ENCODE measurements at places on chromosomes 5 and 9.

DNA sequence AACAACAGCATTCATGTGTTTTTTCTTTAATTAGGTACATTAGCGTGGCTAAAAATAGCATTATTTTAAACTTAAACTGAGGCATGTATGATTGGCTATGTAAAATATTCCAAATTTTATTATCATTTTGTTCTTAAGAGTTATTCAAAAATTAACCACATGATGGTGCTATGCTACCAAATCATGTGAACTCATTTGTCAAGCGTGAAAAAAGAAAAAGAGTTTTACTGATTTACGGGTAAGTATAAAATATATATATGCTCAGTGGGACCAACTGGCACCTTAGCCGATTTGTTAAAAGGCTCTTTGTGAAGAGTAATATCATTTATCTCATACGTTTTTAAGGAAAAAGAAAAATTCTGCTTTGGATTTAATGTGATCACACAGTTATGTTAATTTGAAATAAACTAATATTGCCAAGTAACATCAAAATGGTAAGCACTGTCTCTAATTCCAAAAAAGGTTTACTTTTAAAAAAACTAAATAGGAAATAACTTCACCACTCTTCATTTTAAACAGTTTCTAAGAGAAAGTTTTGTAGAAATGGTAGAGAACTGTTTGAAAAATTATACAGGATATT is 1042.3 kb downstream of the CDH12 start:
- DNase-seq = no peak

DNA sequence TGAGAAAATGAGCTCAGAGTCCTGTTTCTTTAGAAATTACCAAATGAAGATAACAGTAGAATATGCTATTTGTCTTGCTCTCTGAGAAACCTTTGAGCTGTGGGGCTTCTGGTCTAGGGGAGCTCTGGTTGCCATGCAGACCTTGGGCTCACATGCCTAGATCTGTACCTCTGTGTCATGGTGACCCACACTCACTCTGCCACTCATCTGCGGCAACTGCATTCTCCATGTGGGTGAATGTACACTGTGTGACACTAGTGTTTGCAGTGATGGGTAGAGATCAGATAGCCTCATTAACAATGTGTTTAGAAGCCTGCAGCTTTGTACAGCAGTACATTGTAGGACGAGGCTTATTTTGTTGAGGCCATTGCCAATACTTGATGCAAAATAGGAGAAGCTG is 521.2 kb downstream of the CHSY3 start:
- DNase-seq = no peak

DNA sequence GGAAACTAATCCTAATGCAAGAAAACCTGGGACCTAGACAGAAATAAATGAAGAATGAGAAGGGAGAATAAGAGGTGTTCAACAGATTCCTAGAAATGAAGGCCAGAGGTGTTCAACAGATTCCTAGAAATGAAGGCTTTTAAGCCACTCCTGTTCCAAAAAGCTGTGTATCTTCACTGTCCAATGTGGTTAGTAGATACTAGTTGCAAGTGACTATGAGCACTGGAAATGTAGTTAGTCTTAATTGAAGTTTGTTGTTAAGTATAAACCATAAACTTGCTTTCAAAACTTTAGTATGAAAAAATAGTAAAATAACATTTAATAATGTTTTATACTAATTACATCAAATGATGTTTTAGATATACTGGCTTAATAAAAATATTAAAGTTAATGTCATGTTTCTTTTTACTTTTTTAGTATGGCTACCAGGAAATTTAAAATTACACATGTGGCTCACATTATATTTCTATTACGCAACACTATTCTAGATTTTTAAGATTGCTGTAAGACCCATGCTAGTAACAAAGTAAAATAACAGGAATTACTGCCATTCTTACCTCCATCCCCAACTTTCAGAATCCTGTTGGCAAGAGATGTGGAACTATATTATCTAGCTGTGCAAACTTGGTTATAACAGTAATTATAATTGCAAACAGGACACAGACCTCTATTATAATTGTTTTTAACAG is 57.5 kb downstream of the RICTOR start:
- no peak for DNase-seq

DNA sequence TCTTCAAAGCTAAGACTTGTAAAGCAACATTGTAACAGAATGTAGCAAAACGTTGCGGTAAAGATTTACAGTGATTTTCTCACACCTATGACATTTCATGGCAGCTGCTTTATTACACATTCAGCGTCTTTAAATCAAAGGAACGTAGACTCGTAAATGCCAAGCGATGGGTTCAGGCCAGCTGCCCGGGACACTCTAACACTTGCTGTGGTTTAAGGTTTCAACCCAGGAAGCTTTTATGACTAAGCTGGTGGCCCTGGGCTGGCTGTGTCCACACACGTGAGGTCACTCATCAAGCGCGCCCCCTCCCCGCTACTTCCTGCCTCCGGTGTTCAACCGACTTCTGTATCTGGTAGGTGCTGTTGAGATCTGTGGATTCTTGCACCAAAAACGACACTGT is 2.5 kb downstream of the SLC6A18 start:
- no peak for DNase-seq

- DNase-seq = no peak
These were observed 294.8 kb downstream of the KCTD16 start for GRCh38 chr5:144465441-144465840.

GRCh38 chr9:35311891-35312639 is 150.3 kb downstream of the UNC13B start:
- DNase-seq = no peak

DNA sequence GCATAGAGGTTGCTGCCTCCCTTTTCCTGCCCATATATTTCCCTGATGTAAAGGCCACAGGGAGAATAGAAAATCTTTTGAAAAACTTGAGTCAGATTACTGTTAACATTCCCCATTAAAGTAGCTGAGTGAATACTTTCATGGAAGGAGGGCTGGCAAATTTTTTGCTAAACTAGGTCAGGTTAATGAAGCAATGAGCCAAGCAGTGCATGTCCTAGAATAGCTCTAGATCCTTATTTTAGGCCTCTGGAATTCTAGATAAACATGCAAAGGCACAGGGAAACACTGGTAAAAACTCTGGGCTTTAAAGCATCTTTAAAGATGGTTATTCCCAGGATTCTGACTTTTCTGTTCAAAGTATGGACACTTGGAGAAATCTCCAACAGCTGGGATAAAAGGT is 27.9 kb downstream of the TTC1 start:
- DNase-seq = no peak

GRCh38 chr9:18855656-18856055 is 177.4 kb downstream of the SAXO1 start:
- DNase-seq = no peak

DNA sequence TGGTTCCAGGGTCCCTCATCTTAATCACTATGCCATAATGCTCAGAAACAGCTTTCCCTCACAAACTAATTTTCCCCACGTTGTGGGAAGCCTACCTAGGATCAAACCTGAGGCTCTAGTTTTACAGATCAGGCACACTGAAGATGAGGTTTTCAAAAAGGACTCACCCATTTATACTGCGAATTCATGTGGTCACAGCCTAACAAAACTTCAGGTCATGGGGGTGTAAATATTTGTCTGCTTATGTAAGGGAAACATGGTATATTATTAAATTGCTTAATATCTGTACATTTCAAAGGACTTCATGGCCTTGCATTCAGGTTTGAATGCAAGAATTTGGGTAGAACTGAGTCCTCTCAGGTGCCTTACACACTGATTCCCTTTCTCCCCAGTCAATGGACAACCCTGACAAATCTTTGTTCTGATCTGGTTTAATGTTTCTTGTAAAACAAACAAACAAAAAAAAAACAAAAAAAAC is 12.1 kb downstream of the ZFAND5 start:
- DNase-seq = no peak

- DNase-seq = no peak
These were observed 32.2 kb downstream of the LNPEP start for GRCh38 chr5:96968074-96968473.

DNA sequence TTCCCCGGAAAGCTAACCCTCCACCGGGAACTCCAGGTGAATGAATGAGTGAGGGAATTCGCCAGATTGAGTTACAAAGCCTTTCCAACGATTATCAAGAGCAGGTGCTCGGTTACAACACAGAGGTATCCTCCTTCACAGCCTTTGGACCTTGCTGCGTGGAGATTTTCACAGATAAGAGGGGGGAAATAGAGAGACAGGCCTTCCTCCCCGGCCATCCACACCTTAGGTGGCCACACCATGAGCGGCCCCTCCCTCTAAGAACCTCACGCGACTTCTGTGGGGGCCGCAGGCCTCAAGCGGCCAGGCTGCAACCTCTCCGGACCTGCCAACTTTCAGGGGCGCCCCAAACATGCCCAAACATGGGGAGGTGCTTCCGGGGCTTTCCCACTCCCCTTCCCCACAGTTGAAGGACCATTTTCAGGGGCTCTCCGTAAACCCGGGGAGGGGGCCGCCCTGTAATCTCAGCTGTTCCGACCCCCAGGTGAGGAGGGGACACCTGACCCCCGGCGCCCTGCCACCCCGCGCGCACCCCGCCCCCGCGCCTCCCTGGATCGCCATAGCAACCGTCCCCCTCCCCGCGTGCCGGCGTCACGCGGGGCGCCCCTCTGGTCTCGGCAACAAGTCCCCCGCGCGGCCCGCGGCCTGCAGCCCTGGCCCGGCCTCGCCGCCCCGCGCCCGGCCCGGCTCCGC is 603 bp downstream of the DENND1A start:
- DNase-seq = peak; percentile 5

GRCh38 chr5:122181863-122182262 is 52.5 kb downstream of the ZNF474 start:
- DNase-seq = no peak

- DNase-seq = no peak
These were observed 46.6 kb downstream of the ATG10 start for GRCh38 chr5:82018462-82018861.

GRCh38 chr5:116631147-116631546 is 56.5 kb upstream of the SEMA6A start:
- DNase-seq = no peak

GRCh38 chr5:168270476-168270875 is 21.0 kb upstream of the WWC1 start:
- DNase-seq = no peak

GRCh38 chr9:71937898-71938297 is 26.5 kb downstream of the C9orf85 start:
- DNase-seq = no peak

GRCh38 chr9:10785255-10785654 is 172.5 kb upstream of the PTPRD start:
- no peak for DNase-seq

DNA sequence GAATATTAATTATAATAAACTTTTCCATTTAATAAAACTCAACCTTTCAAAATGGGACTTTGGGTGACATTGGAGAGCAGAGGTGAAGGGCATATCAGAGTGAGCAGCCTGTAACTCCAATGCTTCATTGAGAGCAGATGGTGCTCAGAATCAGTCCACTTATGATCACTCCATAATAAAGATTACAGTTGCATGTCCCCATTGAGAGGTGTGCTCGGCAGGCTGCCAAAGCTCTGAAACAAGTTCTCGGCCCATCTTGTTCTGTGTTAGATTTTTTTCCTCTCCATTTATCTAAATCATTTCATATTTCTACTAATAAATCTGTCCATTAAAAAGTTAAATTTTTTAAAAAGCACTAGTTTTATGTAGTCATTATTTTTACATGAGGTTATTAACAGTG is 1786.4 kb upstream of the WWC1 start:
- no peak for DNase-seq

GRCh38 chr5:11214864-11215644 is 454.0 kb upstream of the DAP start:
- no peak for DNase-seq

- DNase-seq = no peak
These were observed 47.8 kb downstream of the PLK2 start for GRCh38 chr5:58412081-58412480.

- no peak for DNase-seq
These were observed 9.8 kb upstream of the SYNPO start for GRCh38 chr5:150630461-150631325.

GRCh38 chr9:124394596-124394995 is 20.6 kb downstream of the PSMB7 start:
- no peak for DNase-seq

DNA sequence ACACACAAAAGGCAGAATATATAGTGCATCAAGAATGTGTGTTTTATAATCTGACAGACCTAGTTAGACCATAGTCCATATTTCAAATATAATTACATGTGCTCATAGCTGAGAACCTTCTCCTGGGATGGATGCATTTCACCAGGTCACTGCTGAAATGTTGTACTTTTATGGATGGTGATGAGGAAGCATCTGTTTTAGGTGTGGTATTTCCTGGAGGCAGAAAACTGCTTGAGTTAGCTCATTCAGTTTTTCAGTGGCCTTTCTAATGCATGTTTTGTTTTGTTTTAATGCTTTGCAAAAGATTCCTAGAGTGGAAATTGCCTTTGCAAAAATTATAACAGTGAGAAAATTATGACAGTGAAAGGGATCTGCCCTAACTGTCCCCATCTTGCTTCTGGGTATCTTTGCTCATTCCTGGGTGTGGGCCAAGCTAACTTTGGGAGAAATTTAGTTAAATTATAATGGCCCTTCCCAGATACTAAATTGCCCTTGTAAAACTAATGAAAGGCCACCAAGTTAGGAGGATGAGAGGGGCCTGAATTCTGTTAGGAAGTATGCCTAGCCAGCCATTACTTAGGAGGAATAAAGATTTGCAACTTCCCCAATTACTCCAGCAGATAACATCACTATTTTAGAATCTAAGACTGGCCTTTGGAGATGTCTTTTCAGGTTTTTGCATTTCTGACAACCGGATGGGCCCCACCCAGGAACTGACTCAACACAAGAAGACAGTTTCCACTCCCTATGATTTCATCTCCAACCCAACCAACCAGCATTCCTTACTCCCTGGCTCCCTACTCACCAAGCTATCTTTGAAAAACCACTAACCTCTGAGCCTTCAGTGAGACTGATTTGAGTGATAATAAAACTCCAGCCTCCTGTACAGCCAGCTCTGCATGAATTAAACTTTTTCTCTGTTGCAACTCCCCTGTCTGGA is 7.0 kb upstream of the IL12B start:
- DNase-seq = peak; percentile 37

DNA sequence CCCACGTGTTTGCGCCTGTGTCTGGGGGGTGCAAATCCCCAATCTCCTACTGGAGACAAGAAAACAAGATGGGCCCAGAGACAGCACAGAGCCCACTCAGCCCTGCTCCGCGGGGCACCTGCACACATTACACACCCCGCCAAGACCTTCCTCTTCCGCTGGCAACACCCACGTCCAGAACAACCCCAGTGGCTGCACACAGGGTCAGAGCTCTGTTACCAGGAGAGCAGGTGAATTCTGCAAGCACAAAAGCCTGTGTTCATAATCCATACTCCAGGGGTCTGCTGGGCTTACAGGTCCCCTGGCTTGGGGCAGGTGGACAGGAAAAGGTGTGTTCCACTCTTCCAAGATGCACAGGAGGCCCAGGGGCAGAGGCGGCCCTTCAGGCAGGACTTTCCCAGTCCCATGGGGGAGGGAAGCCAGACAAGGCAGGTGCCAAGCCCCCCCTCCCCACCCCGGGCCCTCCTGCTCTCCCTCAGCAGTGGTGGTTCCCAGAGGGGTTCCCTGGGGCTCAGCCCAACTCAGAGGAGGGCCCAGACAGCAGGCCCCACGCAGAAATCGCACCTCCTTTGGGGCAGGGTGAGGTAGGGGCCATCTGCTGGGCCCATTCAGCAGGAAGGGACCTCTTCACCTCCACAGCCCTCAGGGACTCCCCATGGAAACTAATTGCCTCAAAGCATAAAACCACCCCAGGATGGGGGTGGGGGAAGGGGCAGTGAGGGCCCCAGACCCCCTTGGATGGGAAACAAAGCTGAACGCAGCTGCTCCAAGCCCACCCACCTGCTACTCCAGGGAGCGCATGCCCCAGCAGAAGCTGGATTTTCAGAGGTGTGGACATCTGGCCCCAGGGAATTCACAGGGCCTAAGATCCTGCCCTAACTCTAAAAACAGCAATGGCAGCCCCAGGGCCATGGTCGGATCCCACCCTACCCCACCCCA is 105.3 kb downstream of the VAV2 start:
- DNase-seq = no peak

All from activated effector memory CD4-positive, alpha-beta T cell treated with Interleukin-2 at 50 U/mL for 16 hours (primary cell).